ENCODE measurements at places on chromosomes 4 and X.

GRCh38 chr4:115272185-115272584 lies 158.8 kb upstream of the NDST4 start:
- no peak for DNase-seq

GRCh38 chr4:117154251-117154650 lies 68.9 kb upstream of the TRAM1L1 start:
- DNase-seq = no peak

GRCh38 chrX:30312858-30313257 lies 3.7 kb upstream of the NR0B1 start:
- no peak for DNase-seq

DNA sequence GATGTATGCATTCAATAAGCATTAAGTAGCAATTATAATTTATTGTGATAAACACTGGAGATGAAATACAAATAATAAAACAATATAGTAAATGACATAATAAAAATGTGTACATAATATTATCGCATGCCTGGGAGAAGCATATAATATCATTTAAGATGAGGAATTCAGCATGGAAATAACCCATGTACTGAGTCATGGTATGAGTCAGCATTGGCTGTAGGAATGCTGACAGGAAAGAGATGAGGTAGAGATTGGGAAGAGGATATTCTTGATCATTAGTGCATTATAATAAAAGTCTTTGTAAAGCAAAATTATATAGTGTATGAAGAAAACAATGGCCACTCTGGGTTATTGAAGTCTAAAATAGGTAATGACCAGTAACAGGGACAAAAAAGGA lies 82.8 kb downstream of the MAGEB10 start:
- no peak for DNase-seq

DNA sequence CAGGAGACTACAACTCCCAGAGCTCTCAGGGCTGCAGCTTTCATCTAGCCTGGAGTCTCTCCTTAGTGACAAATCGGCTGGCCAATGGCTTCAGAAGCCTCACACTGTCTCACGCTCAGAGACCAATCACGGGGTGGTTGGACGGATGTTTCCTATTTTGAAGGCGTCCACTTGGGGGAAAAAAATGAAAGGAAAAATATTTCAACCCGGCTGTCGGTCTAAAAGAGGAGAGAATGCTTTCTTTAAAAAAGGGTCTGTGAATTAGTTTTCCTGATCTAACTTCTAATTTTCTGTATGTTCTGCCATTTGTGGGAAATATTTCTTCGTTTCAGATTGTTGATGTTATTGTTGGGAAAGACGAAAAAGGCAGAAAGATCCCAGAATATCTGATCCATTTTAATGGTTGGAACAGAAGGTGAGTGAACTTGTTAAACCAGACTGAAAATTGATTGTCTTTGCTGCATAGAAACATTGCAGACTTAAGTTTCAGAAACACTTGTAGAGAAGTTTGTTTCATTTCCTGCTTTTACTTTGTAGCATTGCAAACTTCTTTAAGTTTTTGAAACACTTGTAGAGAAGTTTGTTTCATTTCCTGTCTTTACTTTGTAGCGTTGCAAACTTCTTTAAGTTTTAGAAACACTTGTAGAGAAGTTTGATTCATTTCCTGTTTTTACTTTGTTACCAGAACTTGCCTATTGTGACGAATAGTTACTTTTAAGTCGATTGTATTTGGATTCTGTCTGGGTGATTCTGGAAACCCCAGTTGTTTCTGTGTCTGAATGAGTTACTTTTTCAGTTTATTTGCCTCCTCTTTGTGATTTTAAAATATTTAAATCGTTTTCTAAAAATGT lies 1.6 kb downstream of the MSL3 start:
- DNase-seq = peak; percentile 77

DNA sequence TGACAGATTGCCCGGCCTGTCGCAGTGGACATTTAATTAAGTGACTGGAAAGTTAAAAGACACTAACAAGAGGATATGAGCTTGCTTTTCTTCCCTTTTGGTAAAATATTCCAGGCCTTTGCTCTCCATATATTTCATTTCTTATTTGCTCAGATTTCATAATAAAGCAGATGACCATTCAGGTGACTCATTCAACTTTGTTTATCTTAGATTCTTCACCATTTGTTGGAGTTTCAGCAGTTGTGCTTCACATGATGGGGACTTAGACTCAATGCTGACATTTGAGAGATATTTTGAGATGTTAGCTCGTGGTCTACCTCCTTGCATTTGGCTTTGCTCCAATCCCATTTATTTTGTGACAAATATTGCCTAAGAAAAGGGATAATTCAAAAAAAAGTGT lies 312.2 kb downstream of the ARHGAP24 start:
- no peak for DNase-seq

GRCh38 chrX:150202641-150203247 lies 160.4 kb upstream of the MAMLD1 start:
- no peak for DNase-seq
